Left kidney (tissue), 8 donors: ENCODE measurements at places on chromosomes 7 and 10. TPM values are rescaled to one million over a fixed set of nuclear protein-coding genes. Genes with fewer than 3 reads are reported as not detected.

GRCh38 chr7:77958436-77958835 is 159.9 kb downstream of the PHTF2 start:
- no peak for DNase-seq

The GHITM gene
- 176 TPM for polyA plus RNA-seq

- no peak for DNase-seq
These were observed at the start of gene FXYD4 for GRCh38 chr10:43371418-43371817. FXYD4 (plus strand) TSS chr10:43371636; CDS start chr10:43373747, 2,111 bp downstream.

The RASA4B gene
- 8.6 TPM for polyA plus RNA-seq

DNA sequence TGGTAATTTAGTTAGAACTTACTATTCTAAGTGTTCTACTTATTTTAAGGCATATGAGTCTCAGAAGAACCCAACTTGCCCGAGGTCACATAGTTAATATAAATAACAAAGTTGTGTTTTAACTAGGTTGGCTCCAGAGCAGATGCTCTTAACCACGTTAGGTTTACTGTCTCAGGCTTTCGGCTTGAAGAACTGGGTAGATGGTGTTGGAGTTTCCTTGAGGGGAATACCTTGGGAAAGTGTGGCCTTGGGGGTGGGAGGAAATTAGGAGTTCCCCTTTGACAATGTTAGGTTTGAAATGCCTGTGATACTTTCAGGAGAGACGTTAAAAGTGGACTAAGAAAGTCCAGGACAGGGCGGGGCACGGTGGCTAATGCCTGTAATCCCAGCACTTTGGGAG is 9.6 kb downstream of the ZNF398 start:
- DNase-seq = no peak

GRCh38 chr10:52064084-52064845 is 249.8 kb upstream of the DKK1 start:
- no peak for DNase-seq

- DNase-seq = no peak
These were observed 69.6 kb downstream of the COL26A1 start for GRCh38 chr7:101432316-101432715.

DNA sequence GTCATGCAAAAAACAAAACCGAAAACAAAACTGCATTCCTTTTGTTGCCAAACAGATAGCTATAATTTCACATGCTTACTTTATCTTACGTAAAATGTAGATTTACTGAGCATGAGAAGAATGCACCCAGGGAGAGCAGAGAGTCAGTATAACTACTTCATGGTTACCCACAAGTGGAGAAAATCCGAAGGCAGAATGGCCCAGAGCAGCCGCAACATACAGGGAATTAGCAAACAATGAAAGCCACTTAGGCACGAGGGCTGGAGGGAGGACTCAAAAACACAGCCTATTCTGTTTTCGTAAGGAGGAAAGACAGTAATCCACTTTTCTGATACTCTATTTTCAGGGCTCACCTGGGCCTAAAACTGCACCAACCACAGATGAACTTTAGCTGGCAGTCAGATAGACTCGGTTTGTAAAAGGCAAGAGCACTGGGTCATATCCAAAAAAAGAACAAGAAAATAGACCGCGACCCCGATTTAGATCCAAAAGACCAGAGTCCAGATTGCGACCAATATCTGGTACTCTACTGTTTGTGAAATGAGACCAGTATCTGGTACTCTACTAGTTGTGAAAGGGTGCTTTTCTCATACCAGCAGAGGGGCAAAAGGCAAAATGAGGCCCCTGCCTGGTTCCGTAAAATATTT is 1.3 kb downstream of the ITPRIP start:
- DNase-seq = no peak

The THSD7A gene
- 86.9 TPM for polyA plus RNA-seq

The SEMA4G gene
- polyA plus RNA-seq = 63.0 TPM

DNA sequence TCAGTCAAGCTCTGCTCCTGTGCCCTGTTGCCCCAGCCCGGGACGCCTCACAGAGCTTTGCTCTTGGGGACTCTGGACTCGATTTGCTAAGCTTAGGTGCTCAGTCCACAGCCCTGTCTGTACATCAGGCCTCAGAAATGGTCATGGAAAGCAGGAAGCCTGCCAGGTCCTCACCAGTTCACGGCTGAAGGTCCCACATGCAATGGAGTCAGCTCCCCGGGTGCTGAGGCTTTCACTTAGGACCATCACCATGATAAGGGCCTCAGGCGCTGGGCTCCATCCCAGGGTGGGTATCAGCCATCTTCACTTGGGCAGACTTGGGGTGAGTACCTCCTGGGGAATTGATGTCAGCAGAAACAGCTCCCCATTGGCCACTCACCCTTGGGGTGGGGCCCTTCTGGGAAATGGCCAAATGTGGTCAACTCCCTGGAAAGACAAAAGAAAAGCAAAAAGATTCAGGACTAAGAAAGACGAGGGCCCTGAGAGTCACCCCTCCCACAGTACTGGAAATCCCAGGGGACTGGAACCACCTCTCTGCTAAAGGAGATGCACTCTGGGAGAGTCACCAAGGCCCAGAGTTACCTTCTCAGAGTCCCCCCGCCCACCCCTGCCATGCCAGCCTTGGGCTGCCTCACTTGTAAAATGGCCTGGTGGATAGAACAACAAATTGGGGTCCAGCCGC is 37.6 kb downstream of the FAM53B start:
- no peak for DNase-seq

The GBX1 gene
- polyA plus RNA-seq = 0.22 TPM

DNA sequence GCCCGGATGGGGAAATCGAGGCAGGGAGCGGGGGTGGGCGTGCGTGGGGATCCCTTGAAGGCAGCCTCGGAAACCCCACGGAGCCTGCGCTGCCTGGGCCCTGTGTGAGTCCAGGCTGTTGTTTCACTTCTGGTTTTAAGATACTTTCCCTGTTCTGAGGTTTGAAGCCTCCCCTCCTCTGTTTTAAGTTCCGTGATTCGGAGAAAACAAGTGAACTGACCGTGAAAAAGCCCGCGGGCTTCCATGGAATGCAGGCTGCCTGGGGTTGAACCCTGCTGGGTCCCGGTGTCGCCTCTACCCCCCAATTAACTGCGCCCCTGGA is 401 bp downstream of the LRRC27 start:
- no peak for DNase-seq

DNA sequence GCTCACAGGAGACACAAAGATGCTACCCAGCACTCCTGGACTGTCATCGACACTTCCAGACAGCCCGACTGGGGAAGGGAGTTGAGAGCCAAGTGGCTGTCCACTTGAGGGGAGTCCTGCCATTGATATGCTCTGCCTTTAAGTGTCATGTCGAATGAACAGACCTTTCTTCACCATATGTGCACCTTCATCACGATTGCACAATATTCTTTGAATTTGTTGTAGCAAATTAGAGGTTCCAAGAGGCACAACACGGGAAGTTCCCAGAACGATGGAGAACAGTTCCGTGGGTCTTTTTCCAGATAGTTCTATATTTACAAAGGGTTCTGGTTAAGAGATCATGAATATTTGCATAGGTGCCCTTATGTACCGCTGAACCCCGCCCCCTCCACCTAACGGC is 16.0 kb downstream of the SLC18A2 start:
- DNase-seq = no peak

GRCh38 chr7:47040795-47041347 is 541.0 kb downstream of the TNS3 start:
- no peak for DNase-seq

The MET gene
- polyA plus RNA-seq = 52.6 TPM

The FLNC gene
- polyA plus RNA-seq = 14.9 TPM

DNA sequence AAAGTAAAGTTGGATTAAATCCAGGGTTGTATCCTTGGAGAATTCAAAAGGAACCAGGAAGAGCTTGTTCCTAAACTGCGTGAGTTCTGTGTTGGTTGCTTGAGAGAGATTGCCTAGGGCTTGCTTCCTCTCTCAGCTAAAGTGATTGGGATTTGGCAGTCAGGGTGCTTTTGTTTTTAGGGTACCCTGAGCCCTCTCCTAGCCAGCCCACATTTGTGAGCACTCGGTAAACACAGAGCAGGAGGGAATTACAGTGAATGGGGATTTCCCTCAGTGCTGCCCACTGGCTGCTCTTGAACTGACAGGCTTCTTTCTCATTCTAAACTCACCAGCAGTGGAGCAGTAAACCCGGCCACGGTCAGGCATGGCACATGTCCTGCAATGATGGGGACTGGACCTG is 146.9 kb downstream of the TPST1 start:
- no peak for DNase-seq

- DNase-seq = no peak
These were observed 130.9 kb downstream of the TES start for GRCh38 chr7:116340943-116341907.

The SDK1 gene
- polyA plus RNA-seq = 7.1 TPM

DNA sequence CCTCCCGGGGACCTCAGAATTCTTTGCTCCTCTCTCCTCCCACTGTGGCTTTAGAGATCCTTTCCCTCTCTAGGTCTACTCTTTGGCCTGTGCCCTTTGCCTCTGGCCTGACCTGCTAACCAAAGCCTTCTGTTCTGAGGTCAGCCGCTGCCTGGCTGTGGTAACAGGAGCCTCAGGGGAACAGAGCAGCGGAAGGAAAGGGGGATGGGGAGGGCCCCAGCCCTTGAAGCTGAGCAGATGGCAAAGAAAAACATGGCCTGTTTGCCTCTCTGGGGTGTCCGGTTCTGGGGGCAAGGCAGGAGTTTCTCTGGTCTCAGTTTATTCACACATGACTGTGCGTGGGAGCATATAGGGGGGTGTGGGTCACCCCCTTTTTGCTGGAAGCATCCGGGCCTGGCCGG is 28.2 kb downstream of the COL26A1 start:
- DNase-seq = peak; percentile 62
